ENCODE measurements at places on chromosomes 5 and 9.
A peak's percentile ranks its signal among the peaks of the same experiment; 100 is the strongest.

GRCh38 chr5:107597247-107597646 lies 73.5 kb downstream of the EFNA5 start:
- DNase-seq: no peak

DNA sequence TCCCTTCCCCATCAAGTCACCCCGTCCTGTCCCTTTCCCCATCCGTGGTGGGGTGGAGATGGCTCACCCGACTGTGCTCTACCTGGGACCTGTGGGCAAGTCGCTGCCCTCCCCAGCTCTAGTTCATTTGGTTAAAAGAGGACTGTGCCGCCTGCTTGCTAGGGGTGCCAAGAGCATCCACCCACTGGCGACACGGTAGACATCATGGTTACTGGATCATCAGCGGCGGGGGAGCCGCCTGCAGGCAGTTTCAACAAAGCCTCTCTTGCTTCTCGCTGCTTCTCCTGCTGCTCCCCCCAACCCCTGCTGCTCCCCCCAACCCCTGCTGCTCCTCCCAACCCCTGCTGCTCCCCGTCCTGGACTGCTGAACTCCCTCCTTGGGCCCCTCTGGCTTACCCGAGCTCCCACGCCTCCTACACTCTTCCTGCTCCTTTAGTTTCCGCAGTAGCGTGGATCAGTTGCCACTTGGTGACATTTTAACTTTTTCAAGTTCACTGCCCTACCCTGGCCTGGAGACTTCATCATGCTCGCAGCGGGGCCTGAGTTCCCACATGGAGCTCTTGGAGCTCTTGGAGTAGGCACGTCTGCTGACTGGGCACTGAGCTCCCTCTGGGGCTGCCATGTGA lies 22.0 kb upstream of the SCGB3A1 start:
- no peak for DNase-seq

DNA sequence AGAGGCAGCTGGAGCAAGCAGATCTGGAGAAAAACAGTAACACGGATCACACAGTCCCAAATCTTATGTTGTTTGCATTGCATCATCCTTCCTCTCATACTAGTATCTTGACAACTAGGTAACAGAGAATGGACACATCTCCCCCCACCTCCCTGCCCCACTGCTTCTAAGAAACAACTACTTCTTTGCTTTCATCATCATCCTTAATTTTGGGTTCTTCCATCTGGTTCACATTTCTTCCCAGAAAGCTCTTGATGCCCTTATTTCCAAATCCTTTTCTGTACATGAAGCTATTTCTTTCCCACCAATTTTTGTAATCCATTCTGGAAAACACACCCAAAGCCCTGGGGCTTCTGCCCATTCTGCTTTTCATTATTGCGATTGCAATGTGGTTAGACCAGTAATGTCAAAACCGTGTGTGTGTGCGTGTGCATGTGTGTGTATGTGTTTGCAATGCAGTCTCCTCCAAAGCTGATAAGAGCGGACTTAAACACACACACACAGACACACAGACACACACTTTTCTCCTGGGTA lies 254.7 kb upstream of the SLC30A5 start:
- DNase-seq: no peak

DNA sequence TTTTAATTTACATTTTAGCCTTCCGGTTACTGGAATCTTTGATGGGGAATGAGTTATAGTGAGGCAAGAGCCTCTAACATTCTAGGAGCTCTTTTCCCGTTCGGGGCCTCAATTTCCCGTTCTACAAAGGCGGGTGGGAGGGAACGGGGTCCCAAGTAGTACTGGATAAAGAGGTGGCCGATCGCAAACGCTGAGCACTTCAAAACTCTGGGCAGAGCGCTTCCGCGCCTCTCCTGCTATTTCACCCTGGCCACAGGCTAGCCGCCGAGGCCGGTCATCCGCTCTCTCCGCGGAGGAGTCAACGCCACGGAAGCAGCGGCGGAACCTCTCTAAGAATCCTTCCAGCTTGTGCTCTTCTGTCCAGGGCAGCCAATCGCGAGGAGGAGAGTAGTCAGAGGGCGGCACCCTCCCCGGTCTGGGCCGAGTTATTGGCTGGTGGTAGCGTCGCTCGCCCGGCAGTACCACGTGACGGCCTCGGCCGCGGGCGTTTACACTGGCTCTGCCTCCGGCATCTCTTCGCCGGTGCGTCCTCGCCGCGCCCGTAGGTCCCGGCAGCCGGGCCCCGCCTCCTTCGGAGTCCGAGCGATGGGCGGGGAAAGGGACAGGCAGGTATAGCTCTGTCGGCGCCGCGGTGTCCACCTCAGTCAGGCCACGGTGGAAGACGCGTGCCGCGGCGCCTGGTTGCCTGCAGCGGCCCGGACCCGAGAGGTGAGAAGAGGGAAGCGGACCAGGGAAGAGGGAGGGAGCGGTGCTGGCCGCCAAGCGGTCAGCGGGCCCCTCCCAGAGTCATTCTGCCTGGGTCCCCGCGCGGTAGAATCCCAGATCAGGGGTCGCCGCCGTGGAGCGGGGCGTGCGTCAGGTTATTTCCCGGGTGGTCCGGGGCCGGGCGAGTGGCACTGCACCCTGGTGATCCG lies at the start of gene SLC26A2:
Gene SLC26A2, plus strand, starts transcription at position 487 of the 914 bp plus-strand sequence. CDS start 16,895 bp downstream, outside the sequence.
- DNase-seq: peak; percentile 98

- peak; percentile 61 for DNase-seq
Observed at GRCh38 chr5:141135030-141135717, at the start of gene PCDHB5. Gene PCDHB5 (plus strand): TSS chr5:141135206. CDS start chr5:141135435, 229 bp downstream.

GRCh38 chr5:77339337-77339890 lies 128.9 kb downstream of the PDE8B start:
- DNase-seq: no peak

DNA sequence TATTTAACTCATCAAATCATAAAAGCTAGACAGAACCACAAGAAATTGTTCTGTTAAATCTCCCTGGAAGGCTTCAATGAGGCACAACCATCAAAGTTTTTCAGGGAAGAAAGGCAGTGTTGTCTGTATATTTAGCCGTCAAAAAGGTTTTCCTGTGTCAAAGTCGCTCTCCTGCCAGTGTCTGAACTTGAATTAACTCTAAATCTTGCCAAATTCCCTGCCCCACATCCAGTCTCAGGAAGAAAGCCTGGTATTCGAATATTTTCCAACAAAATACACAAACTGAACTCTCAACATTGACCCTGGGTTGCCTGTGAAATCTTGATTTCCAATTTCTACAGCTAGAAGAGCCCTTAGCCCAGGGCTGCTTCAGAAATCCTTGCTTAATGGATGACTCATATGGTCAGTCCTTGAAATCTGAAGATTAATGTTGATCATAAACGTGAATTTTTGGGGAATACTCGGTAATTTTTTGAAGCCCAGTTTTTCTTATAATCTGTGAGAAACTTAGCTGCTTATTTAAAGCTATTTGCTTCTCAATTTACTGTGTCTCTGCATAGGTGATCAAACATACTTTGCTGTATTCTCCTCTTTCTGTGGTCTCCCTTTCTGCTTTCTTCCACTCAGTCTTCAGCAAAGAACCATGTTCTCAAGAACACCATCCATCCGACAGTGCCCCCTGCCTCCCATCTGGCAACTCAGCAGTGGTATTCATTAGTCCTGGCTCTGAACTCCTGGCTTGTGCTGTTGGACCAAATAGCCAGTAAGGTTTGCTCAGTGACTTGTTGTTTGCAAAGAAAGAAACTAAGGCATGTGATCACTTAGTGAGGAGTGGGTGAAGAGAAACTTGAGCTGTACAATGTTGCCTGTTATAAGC lies 58.9 kb downstream of the NREP start:
- DNase-seq: no peak

DNA sequence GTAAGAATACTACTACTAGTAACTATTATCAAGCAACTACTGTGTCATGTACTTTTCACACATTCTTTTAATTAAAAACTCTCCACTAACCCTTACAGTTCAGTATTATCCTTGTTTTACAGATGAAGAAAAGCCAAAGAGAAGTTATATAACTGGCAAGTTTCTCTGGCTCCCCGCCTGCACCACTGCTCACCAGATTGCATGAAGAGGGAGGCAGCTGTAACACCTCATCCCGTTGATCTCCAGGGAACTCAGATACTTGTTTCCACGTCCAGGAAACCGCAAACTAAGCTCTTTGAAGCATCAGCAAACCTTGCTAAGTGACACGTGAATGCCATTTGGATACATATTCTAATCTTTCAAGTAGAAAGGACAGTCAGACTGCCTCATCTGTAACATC lies 70.3 kb downstream of the RIGI start:
- DNase-seq: no peak

GRCh38 chr5:59503220-59503619 lies 390.3 kb downstream of the PDE4D start:
- peak; percentile 76 for DNase-seq

- DNase-seq: peak; percentile 18
Observed at GRCh38 chr5:43601454-43602260, 1.3 kb upstream of the NNT start.

GRCh38 chr9:86322973-86323644 lies 31.1 kb downstream of the TUT7 start:
- DNase-seq: no peak

Data from brain (organoid and tissue), 16 donors.